ENCODE measurements at places on chromosomes 6 and 20.
A peak's percentile ranks its signal among the peaks of the same experiment; 100 is the strongest.

DNA sequence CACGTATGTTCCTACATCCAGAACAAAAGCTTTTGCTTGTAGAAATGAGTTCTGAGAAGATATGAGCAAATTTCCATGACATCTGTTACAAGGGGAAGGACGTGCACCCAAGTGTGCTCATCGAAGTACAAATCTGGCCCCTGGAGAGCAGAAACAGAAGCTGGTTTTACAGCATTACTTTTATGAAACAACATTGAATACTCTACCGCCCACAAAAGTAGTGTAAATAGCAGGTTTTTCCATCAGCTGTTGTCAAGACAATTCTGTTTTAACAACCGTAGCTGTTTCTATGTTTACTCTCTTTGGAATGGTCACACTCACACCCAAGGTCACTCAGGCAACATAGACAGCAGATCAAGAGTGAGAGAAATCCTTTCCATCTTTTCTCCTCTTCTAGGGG, 114.2 kb upstream of the SSTR4 start:
- no peak for DNase-seq

GRCh38 chr6:54802775-54803634, 43.6 kb upstream of the FAM83B start:
- no peak for DNase-seq

- DNase-seq: no peak
Measured at GRCh38 chr6:168411793-168412192, 29.2 kb upstream of the SMOC2 start.

DNA sequence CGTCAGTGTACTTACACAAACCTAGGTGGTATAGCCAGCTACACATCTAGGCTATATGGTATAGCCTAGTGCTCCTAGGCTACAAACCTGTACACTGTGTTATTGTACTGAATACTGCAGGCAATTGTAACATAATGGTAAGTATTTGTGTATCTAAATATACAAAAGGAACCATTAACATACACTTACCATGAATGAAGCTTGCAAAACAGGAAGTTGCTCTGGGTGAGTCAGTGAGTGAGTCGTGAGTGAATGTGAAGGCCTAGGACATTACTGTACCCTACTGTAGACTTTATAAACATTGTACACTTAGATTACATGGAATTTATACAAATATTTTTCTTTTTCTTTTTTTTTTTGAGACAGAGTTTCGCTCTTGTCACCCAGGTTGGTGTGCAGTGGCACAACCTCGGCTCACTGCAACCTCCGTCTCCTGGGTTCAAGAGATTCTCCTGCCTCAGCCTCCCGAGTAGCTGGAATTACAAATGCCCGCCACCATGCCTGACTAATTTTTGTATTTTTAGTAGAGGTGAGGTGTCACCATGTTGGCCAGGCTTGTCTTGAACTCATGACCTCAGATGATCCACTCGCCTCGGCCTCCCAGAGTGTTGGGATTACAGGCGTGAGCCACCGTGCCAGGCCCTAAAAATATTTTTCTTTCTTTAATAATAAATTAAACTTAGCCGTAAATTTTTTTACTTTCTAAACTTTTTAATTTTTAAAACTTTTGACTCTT, 15.4 kb upstream of the KIAA1755 start:
- DNase-seq: peak; percentile 20

DNA sequence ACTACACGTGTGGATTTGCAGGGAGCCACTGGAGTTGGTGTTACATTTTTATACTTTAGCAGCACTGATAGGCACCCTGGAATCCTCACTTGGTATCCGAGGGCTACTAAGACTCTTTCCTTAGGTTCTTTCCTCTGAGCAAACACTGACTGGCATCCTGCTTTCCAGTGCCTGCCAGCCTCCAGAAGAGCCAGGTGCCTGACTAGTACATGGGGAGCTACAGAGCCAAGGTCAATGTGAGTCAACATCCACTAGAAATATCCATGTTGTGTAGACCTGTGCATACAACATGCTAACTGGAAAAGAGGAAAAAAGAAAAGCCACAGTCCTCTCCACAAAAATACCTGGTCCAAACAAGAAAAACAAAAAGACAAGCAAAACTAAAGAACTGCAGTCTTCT, 5.9 kb downstream of the TUBB1 start:
- no peak for DNase-seq

- DNase-seq: no peak
Measured at GRCh38 chr6:108711826-108712225, 136.4 kb upstream of the ARMC2 start.

GRCh38 chr20:32586291-32586690, 1.2 kb upstream of the NOL4L start:
- DNase-seq: no peak

- peak; percentile 72 for DNase-seq
Measured at GRCh38 chr6:133553652-133554051, 312.5 kb downstream of the EYA4 start.

- DNase-seq: no peak
Measured at GRCh38 chr20:14493408-14493807, 156.0 kb upstream of the FLRT3 start.

DNA sequence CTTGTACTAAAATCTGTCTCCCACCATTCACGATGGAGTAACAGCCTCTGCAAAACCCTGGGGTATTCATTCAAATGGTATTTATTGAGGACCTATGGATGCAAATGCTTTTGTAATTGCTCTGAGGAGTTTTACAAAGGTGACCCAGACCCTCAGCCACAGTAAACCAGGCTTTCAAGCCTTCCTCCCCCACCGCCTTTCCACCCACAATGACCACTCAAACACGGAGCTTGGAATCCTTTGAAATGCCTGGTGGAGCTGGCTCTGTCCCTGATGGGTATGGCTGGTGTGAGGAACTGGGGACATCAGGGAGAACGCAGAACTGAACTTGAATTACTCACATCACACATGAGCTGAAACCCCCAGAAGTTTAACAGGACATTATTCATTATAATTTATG, 246.4 kb downstream of the CDH26 start:
- DNase-seq: no peak

- DNase-seq: no peak
Measured at GRCh38 chr6:52547647-52548352, 29.1 kb downstream of the TRAM2 start.

GRCh38 chr6:2502998-2503674, 247.6 kb downstream of the MYLK4 start:
- no peak for DNase-seq

- DNase-seq: no peak
Measured at GRCh38 chr6:19450651-19451050, 386.5 kb upstream of the ID4 start.

GRCh38 chr6:132190815-132191175, 210.5 kb downstream of the MOXD1 start:
- DNase-seq: no peak

GRCh38 chr20:17640875-17641378, 41.1 kb downstream of the RRBP1 start:
- no peak for DNase-seq

GRCh38 chr20:18543932-18544331, 23.3 kb upstream of the SMIM26 start:
- no peak for DNase-seq

All from hematopoietic multipotent progenitor cell treated with erythropoietin and hydrocortisone succinate and interleukin-3 and kit ligand, for 6 days (in vitro differentiated cells).